Hindlimb muscle (tissue), 1 donor: ENCODE measurements at places on chromosomes 3 and 15.

DNA sequence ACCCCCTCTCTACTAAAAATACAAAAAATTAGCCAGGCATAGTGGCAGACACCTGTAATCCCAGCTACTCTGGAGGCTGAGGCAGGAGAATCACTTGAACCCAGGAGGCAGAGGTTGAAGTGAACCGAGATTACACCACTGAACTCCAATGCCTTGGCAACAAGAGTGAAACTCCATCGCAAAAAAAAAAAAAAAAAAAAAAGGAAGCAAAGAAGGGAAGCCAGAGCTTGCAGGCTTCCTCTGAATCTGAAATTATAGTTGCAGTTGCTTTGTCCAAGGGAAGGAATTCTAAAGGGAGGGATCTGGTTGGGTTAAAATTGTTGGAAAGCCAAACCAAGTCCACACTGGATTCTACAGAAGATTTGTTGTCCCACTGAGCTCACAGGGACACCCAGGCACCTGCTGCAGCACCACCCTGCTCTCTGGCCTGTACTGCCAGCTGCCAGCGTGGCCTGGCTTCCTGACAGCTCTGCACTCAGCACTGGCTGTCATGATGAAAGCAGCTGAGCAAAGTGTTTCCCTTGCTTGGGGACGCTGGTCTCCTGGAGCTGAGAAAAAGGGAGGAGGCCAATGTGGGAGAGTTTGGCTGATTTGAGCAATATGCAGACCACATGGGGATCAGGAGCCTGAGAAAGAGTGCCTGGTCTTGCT, 88.8 kb upstream of the HES1 start:
- peak; percentile 71 for DNase-seq

DNA sequence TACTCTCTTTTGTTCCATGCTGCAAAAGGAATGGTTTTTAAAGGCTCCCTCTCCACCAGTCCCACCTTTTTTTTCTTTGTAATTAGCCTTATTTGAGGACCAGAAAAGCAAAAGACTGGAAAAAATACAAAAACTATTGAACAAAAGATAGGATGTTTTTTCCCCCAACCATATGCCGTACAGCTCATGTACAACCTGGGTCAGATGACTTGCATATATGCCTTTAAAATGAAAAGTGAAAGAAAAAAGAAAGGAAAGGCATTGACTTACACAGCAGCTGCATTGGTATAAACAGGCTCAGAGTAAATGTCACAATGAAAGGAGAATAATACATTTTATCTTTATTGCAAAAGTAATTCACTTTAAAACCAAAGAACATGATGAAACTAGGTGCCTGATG, 69.5 kb upstream of the CMC1 start:
- no peak for DNase-seq

DNA sequence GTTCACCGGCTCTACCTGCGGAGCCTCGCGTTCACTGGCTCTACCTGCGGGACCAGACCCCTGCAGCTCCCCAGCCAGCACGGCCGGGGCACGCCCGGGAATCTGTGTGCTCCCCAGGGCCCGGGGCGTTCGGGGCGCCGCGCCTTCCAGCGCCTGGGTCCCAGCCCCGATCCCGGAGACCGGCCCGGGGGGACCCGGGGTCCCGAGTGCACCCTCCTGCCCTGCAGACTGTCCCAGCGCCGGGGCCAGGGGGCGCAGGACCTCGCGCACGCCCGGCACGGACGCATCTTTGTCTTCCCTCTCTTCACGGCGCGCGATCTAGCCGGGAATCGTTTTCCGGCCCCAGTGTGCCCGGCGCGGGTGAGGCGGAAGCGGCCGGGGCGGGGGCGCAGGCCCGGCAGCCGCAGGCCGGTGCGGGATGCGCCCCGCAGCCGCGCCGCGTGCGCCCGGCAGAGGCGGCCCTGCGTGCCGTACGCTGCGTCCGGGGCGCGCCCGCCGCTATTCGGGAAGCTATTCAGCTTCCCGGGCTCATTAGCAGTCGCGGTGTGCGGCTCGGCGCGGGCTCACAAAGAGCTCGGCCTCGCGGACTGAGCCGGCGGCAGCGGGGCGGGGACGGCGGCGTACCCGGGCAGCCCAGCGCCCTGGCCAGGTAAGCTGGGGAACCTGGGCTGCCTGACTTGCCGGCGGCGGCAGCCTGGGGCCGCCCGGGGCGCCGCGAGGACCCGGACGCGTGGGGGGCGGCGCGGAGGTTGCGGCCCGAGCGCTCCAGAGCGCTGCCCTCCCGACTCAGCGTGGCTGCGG, at the start of gene APBA2:
TSS of gene APBA2 (plus strand) at position 345 of the 801 bp plus-strand sequence. CDS start 167,911 bp downstream, outside the sequence.
- peak; percentile 36 for DNase-seq

DNA sequence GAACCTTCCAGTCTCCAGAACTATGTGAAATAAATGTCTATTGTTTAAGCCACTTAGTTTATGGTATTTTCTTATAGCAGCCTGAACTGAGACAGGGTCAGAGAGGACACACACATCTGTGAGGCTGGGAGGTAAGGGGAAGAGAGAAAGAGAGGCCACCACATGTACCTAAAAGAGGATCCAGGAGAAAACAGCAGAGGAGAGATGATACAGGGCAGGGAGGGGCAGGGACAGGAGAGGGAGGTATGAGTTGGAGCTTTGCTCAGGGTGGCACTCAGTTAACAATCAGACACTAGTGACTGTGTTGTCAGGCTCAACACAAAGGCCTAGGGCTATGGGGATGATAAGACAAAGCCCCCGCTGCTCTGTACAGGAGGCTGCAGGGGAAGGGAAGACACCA, 17.6 kb downstream of the KIF9 start:
- DNase-seq, result no peak

DNA sequence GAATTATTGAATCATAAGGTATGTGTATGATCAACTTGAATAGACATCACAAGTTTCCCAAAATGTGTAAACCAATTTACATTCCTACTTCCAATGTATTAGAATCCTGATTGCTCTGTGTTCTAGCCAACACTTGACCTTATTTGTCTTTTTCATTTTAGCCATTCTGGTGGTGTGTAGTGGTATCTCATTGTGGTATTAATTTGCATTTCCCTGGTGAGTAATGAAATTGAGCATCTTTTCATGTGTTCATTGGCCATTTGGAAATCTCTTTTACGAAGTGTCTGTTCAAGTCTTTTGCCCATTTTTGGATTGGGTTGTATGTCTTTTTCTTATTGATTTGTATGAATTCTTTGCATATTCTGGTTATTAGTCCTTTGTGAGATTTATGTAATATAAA, 138.0 kb downstream of the RBPMS2 start:
- DNase-seq, result no peak

DNA sequence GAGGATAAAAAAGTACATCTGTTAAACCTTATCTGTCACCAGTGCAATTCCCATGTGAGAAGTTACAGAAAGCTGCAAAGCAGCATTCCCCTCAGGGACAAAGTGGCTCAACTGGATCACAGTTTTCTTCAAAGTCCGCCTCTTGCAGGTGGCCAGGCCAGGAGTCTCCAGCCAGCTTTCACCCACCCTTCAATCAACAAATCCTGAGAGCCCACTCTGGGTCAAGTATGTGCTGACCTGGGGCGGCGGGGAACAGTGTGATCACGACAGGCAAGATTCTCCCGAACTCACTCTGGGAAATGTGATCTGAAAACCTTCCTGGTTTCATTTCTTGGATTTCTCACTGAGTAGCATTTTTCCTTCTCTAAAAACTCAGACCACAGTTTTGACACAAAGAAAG, 39.2 kb downstream of the RFT1 start:
- DNase-seq, result no peak

GRCh38 chr15:39511000-39511915, 69.6 kb upstream of the THBS1 start:
- DNase-seq, result no peak
